Skin of body (tissue), 3 donors: ENCODE measurements at places on chromosomes 3 and 15.

DNA sequence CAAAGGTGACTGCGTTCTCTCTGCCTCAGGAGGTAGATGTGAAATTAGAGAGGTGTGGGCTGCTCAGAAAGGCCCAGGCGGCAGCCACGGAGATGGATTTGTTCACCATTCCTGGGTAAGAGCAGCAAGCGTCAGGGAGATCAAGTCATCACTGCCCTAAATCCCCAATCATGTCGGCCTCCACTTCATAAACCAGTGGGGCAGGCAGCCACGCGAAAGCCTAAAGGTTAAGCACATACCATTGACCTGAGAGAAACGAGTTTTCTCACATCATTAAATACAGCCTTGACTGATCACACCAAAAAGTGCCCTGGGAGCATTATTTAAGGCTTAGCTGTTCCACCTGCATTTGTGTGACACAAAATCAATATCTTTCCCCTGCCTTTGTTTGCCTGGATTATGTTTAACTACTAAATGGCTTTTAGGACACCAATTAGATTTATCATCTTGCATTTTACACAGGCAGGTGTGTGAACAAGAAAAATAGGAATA lies 50.7 kb upstream of the FOXB1 start:
- no peak for DNase-seq

- no peak for DNase-seq
These were observed 62.3 kb downstream of the CPNE4 start for GRCh38 chr3:131972550-131972949.

- no peak for DNase-seq
These were observed 996 bp upstream of the SLC28A1 start for GRCh38 chr15:84883466-84883865.

DNA sequence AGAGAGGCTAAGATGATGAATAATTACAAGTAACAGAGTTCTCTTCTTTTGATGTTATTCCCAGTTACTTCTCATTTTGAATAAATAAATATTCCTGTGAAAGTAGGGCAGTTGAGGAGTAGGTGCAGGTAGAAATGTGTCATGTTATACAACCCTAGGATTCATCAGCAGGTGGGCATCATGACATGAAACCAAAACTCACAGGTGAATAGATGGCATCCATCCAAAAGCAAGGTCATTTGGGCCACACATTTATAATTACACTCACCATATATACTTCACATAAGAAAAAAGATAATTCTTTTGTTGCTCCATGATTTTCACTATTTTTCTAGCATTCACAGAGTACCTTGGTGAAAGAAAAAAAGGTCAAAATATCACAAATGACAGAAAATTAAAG lies 273.6 kb downstream of the ZBBX start:
- DNase-seq: no peak

GRCh38 chr3:35523838-35524237 lies 115.5 kb upstream of the ARPP21 start:
- no peak for DNase-seq

GRCh38 chr3:30576946-30577345 lies 29.5 kb upstream of the TGFBR2 start:
- no peak for DNase-seq

- DNase-seq: no peak
These were observed 111.3 kb downstream of the DCLK3 start for GRCh38 chr3:36653095-36653494.

- DNase-seq: no peak
These were observed 62.1 kb downstream of the SLC49A4 start for GRCh38 chr3:122857019-122857418.

- no peak for DNase-seq
These were observed at the start of gene MAP4 for GRCh38 chr3:48016301-48016973. TSS of gene MAP4 (minus strand) at chr3:48016416. CDS start at chr3:47998860, 17,556 bp downstream.

GRCh38 chr3:134326760-134327593 lies 47.3 kb downstream of the AMOTL2 start:
- DNase-seq: peak; percentile 73
